Esophagus muscularis mucosa (tissue), 4 donors: ENCODE measurements at places on chromosomes 7 and 10. TPM values are rescaled to one million over a fixed set of nuclear protein-coding genes. Genes with fewer than 3 reads are reported as not detected.

- peak; percentile 93 for DNase-seq
Measured at GRCh38 chr10:69515699-69516259, 57.4 kb downstream of the NEUROG3 start.

DNA sequence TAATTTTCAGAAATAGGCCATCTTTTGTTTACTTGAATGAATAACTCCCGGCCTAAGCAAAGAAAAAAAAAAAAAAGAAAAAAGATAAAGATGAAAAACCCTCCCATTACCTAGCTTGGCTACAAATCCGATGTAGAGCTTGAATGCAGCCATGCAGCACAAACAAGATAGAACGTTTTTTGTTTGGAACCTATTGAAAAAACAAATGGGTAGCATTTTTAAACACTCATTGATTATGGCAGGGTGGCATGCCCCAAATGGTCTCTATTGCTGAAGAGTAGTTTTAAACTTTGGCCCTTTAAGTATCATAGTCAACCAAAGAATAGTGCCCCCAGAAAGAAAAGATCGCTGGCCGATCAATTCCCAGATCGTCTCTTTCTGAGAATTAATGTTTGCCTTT lies 84.4 kb downstream of the VTI1A start:
- DNase-seq: no peak

SPOCK2 gene
- 4.6 TPM for total RNA-seq

DNA sequence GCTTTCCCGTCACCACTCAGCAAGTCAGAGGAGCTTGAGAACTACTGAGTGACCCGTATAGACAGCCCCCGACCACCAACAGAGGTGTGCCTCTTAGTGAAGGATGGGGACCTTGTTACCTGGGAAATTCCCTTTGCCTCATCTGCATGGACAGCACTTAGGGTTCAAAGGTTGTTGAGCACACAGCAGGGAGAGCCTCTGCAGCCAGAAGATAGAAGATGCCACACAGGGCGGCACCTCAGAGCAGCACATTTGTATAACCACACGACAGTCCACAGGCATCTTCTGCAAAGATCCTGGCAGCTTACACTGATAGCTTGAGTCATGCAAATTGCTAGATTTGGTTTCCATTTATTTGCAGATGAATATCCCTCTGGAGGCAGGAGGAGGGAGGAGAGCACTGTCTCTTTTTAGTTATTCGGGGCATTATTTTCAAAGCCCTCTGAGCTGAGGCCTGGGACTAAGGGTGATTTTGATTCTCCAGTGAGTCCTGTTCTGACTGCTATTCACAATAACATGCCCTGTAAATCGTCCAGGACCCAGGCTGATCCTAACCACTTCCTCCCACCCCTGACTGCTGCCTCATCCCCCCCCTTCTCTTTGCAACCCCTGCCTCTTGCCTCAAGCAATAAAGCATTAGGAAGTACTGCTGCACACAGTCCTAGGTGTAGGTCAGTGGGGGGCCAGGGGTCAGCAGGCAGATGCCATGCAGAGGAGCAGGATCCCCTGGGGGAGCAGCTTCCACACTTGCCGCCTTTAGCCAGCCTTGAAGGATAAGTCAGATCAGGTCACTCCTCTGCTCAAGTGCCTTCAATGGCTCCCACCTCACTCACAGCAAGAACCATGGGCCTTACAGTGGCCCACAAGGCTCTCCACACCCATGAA lies 24.6 kb upstream of the INMT start:
- no peak for DNase-seq

- DNase-seq: peak; percentile 89
Measured at GRCh38 chr10:44261710-44262455, 123.0 kb downstream of the CXCL12 start.

GRCh38 chr7:104123786-104124185 lies 84.0 kb downstream of the ORC5 start:
- DNase-seq: no peak

DNA sequence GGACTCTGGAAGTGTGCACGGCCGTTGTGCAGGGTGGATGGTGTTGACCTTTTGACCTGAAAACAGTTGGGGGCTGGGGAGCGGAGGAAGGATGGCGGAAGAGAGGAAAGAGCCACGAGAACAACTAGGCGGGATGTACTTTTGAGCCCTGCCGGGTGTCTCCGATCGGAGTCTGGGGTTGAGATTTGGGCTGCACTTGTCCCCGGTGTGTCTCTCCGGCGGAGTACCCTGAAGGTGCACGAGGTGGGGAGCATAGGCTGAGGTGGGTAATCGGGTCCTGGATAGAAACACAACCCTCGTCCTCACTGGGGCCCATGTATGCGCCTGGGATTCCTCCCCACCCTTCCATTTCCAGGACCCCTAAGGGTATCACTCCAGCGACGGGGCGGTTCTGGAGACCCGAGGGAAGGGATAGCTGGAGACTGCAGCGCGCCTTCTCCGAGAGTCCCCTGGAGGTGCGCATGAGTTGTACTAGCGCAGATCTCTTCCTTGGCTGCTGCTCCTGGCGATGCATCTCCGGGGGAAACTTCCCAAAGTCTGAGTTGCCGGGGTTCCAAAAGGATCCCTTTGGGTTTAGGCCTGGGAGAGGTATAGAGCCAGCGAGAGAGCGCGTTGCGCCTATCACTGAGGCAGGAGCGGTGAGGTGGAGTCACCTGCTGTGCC lies 4.6 kb upstream of the HMX2 start:
- DNase-seq: peak; percentile 80

LYZL2 gene
- total RNA-seq: not detected

- DNase-seq: no peak
Measured at GRCh38 chr7:85765698-85766298, 578.9 kb upstream of the SEMA3D start.

ZNF12 gene
- total RNA-seq: 25.6 TPM

DNA sequence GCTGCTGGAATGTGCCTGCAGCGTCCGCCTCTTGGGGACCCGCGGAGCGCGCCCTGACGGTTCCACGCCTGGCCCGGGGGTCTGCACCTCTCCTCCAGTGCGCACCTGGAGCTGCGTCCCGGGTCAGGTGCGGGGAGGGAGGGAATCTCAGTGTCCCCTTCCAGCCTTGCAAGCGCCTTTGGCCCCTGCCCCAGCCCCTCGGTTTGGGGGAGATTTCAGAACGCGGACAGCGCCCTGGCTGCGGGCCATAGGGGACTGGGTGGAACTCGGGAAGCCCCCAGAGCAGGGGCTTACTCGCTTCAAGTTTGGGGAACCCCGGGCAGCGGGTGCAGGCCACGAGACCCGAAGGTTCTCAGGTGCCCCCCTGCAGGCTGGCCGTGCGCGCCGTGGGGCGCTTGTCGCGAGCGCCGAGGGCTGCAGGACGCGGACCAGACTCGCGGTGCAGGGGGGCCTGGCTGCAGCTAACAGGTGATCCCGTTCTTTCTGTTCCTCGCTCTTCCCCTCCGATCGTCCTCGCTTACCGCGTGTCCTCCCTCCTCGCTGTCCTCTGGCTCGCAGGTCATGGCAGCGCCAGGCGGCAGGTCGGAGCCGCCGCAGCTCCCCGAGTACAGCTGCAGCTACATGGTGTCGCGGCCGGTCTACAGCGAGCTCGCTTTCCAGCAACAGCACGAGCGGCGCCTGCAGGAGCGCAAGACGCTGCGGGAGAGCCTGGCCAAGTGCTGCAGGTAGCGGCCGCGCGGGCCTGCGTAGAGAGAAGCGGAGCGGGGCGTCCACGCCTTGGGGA lies 645 bp downstream of the SLC26A4 start:
- no peak for DNase-seq

- DNase-seq: no peak
Measured at GRCh38 chr10:24850727-24851296, 101.6 kb downstream of the PRTFDC1 start.

- peak; percentile 94 for DNase-seq
Measured at GRCh38 chr10:26555719-26556368, 117.7 kb downstream of the APBB1IP start.

HOGA1 gene
- 0.45 TPM for total RNA-seq

FAM180A gene
- total RNA-seq: 9.4 TPM

DNA sequence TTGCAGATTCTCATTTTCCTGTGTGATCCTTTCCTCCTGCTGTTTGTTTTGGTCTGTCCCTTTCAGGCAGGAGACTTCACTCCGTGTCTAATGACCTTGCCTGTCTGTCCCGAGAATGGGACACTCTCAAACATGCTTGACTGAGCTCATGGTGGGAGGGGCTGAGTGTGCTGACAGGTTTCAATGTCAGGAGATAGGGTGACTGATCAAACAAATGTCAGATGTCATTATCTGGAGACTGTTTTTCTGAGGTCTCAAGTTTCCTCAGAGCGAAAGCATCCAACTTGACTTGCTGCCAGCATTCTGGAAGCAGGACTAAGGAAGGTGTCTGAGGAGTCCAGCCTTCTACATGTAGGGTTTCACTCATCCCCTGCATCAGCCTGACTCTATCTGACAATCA lies 228.8 kb upstream of the KIAA1217 start:
- no peak for DNase-seq

DNA sequence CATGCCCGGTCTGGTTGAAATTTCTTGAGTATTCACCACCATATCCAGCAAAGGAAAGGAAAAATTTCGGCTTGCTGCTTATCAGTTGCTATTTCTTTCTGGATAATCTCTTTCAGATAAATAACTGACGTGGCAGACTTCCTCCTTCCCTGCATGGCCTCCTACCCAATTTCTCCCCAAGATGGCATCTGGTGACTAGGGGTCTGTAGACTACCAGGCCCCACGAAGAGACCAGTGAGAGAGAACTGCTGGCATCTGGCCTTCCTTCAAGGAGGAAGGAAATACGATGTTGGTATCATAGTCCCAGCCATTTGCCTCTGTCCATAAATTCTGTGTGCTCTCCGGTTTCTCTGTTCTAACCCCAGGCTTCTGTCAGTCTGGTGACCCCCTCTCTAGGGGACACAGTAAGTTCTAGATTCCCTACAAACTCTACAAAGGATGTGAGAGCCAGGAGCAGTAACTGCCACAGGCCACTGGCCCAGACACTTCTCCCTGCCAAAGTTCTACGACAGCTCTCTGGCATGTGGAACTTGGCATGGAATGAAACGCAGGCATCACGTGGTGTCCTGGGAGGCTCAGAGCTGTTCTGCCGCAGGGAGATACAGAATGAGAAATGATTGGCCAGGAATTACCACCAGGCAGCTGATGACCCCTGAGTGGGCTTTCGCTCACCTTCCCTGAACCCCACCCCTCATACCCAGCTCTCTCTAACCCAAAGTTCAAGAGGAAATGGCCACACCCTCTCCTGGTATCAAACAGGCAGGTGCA lies 30.0 kb upstream of the MSRB2 start:
- peak; percentile 94 for DNase-seq

- DNase-seq: no peak
Measured at GRCh38 chr10:61733358-61733940, 70.7 kb downstream of the CABCOCO1 start.

NODAL gene
- not detected for total RNA-seq

- DNase-seq: peak; percentile 47
Measured at GRCh38 chr7:88095-88926, 104.1 kb upstream of the FAM20C start.

IGFBP3 gene
- 187 TPM for total RNA-seq

DNA sequence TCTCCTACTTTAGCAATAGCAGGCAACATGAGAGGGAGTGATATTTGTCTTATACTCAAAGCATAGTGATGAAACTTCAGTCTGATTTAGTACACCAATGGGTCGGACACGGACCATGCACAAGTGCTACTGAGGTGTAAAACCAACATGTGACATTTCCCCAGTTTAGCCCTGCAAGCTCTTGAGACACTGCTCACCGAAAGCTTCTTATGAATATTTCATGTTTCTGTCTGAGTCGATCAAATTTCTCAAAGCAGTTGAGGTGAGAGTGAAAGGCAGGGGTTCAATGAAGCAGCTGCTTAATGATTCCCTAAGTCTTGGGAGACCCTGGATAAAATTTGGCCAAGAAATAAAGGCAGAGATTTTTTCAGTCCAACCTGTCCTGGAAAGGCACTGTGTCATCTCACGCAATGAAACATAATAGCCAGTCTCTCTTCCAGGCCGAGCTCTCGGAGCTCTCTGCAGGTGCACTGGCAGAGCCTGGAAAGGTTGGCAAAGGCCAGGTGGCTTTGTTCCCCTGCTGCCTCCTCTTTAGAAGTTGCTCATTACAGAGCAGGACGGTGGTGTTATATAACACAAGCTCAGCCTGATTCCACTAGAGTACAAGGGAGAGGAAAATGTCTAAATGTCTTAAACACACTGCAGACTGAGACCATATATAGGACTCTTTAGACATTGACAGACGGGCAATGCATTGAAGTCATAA lies 33.9 kb upstream of the XPNPEP1 start:
- DNase-seq: no peak

DLX5 gene
- total RNA-seq: not detected

NKX1-2 gene
- not detected for total RNA-seq

DNA sequence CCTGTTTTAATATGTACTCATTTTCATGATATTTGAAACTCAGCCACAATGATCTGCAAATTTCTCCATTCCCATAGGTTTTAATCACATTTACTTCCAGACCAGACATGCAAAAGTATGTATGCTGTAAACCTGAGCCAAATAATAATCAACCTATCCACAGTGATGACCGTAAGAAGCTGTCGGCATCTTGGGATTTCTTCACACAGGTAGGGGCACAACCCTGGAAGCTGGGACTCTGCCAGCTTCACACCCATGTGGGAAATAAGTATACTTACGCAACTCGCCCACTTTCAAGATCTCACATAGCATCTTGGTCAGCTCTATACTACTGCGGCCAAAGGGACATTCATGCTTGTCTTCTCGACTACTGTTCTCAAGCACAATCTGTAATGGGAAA lies 352.3 kb downstream of the ELMO1 start:
- peak; percentile 29 for DNase-seq

DNA sequence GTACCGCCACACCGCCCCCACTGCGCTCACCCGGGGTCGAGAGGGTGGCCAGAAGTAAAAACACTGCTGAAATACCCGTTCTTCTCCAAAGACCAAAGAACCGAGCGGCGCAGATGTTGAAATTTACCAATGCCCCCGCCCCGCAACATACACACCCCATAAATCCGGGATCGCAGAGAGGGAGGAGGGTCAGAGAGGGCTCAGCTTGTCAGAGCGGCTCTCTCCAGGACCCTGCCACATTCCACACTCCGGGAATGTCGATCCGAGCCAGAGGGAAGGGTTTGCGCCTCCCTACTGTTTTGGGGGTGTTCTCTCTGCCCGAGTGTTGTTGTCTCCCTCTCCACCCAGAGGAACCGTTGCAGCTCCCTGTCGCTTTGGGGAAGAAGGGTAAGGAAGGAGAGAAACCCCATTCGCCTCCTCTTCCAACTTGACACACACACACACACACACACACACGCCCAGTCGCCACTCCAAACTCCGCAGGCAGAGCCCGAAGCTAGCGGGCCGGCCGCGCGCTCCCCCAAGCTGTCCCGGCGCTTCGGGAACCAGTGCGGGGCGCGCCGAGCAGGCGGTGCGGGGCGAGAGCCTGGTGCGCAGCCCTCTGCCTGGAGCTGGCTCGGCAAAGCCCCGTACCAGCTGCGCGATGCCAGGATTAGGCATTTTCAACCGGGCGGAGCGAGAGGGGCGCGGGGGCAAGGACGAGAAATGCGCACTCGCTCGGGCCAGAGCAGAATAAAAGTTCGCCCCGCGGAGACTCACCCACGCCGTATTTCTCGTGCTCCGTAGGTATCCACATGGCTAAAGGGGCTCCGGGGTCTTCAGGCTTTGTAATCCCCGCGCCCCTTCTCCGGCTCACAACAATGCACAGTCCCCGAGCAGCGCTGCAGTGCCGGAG lies 609 bp downstream of the DOCK4 start:
- no peak for DNase-seq

BAIAP2L1 gene
- 1.7 TPM for total RNA-seq

- DNase-seq: no peak
Measured at GRCh38 chr7:74309181-74309580, 20.0 kb downstream of the CLIP2 start.

- no peak for DNase-seq
Measured at GRCh38 chr7:50682079-50682478, 100.6 kb downstream of the GRB10 start.

GOLGA7B gene
- under 0.01 TPM for total RNA-seq

ANKRD61 gene
- not detected for total RNA-seq
